ENCODE measurements at places on chromosomes 4 and X.
A peak's percentile ranks its signal among the peaks of the same experiment; 100 is the strongest.

- no peak for DNase-seq
These were observed 26.7 kb downstream of the GEMIN8 start for GRCh38 chrX:14003028-14003427.

DNA sequence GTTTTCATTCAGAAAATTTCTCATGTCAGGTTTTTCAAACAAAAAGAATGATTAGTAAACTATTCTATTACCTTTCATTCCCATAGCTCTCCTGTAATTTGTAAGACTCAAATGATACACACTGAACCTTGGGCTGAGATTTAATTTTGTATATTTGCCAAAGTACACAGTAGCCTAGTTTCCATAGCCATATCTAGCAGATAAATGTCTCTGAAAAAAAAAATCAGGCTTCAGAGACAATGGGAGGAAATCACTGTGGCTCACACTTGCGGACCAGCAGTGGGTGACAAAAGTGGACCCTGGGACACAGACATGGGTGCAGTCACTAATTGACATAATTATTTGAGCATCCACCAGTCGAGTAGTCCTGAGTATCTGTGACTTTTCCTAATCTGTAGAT lies 46.6 kb downstream of the MAOA start:
- DNase-seq, result no peak

DNA sequence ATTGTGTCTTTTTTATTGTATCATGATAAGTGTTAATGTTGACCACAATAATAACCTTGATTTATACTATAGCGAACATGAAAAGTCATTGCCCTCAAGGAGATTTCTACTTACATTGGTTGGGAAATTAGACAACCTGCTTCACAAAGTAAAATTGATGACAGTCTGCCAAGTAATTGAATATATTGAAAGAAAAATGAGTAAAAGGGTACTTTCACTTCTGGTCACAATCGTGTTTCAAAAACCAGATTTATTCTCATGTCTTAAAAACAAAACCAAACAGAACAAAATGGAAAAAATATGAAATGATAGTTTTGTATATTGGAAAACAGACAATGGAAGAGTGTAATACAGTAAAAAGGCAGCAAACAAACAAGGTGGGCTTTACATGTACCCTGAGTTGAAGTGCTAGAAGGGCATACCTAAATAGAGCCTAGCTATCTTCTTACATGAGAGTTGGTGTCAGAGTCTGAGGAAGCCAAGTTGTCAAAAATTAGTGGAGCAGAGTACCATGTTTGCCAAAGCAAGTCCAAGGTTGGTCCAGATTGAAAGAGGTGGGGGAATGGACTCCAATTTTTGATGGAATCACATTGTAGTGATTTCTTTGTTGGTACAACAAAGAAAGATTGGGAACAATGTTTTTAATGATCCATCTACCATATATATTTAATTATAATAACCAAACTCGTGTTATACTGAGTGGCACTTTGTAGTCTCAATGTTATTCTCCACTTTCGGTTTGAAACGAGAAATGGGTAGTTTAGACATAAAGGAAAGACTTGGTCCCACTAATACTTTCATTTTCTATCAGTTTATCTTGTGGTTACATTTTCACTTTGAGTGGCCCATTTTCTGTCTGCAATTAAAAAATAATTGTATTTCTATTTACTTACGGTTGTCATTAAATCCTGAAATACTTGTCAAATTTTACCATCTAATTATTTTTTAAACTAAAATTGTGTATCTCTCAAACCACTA lies 775.6 kb downstream of the STIM2 start:
- no peak for DNase-seq

GRCh38 chr4:20311856-20312255 lies 60.2 kb downstream of the SLIT2 start:
- no peak for DNase-seq

DNA sequence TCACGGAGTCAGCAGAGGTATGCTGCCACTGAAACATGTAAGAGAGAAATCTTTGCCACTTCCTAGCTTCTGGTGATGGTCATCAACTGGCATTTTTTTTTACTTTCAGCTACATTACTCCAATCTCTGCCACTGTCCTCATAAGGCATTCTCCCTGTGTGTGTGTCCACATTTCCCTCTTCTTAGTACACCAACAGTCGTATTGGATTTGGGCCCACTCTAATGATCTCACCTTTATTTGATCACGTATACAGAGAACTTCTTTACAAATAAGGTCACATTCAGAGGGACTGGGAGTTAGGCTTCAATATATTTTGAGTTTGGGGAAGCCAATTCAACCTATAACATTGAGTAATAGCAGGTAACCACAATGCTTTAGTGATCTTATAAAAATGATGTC lies 649.1 kb downstream of the GRID2 start:
- no peak for DNase-seq

DNA sequence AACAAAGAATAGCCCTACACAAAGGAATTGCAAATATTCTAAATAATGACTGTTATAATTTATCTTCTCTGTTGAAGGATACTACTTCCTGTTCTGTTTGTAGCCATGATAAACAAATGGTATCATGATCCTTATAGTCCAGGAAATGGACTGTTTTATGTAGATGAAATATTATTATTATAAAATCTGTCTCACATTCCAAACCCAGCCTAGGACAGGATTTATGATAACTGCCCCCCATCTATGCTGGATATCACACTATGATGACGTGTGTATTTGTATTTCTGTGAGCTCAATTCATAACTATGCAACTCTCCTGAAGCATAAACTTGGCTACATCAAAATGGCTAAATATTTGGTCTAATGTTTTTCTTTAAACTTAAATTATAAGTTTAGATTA lies 21.3 kb downstream of the DMD start:
- no peak for DNase-seq

GRCh38 chr4:65023883-65024670 lies 614.8 kb upstream of the TECRL start:
- no peak for DNase-seq

- DNase-seq, result no peak
These were observed 403.7 kb downstream of the MID1IP1 start for GRCh38 chrX:39204945-39205344.

DNA sequence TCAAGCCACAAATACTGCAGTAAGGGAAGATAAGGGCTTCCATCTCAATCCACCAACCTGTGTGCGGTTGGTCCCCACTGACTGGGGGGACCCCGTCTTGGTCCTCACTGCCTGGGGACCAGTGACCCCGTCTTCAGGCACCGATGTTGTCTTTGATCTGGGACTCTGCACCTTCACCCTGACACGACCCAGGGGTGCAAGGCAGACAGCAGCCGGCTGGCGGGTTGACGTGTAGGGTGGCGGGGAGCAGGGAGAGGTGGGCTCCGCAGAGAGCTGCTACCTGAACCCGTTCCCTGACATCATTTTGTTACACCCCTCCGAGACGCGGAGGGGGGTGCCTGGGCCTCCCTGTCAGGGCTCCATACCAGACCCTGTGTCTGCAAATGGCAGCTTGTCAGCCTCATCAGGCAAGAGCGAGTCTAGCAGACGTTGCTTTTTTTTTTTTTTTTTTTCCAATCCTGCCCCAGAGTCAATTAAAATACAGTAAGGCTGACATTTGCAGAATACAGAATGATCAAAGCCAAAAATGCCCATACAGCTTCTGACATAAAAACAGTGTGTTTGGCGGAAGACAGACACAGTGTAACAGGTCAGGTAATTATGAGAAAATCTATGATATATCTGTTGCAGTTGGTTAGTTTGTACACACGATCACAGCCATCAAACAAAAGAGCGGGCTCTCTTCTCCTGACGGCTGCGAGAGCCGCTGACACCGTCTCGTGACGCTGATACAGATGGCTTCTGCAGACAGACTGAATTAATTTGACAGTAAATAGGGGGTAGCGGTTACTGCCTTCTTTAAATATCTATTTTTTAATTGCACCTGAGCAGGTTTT lies 118.6 kb downstream of the CRLF2 start:
- DNase-seq, result no peak

DNA sequence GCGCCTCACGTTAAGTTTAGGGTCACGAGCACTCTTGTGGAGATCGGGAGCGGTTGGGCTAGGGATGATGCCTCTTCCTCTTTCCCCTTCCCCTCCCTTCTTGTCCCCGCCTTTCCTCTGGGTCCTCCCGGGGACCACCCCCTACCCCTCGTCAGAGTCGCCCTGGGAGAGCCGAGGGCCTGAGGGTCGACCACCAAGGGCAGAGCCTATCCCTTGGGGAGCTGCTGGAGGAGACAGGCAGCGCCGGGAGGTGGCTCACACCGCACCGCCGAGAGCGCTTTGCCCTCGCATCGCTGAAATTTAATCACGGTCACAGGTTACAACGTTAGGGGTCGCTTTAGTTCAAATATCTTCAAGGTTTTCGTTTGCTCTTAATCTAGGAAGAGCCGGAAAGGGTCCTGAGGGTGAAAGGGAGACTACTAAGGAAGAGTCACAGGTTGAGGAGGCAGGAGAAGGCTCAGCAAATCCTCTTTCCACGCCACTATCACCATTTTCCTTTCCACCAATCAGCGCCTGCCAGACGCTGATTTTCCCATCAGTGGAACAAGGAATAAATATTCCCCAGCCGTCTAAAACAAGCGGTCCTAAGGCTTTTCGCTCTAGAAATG lies 528 bp upstream of the SNCA start:
- DNase-seq, result peak; percentile 3

DNA sequence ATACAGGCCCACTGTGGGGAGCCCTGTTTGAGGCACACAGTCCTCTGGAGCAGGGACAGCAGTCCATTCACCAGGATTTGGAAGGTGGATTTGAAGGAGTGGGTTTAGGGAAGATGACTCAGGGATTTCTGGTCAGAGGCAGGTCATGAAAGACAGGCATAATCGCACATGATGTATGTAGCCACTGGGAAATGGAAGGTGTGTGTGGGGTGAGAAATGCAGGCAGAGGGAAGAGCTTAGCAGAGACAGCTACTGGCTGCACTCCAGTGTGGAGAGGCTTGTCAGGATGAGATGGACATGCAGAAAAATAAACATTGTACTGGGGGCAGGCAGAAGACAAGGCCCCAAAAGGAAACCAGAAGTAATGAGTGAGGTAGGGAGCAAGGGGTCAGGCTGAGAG lies 85.2 kb upstream of the STS start:
- no peak for DNase-seq

- no peak for DNase-seq
These were observed 2.0 kb upstream of the PDK3 start for GRCh38 chrX:24463077-24463476.

DNA sequence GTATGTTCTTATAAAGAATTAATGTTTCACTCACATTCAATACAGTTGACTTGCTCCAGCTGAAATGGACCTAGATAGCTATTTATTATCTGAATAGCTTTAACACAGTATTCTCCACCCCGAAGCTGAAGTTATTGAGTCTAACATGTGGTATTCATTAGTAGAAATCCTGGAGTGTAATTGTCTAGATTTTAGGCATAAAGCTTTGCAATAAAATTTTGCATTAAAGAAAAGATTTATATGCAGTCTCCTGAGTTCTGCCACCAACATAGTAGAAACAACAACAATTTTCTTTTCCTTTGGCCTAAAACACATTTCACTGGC lies 90.2 kb upstream of the DCLK2 start:
- no peak for DNase-seq

GRCh38 chrX:154443479-154443910 lies 446 bp upstream of the FAM50A start:
- no peak for DNase-seq

GRCh38 chr4:16045687-16046086 lies 38.1 kb downstream of the PROM1 start:
- DNase-seq, result no peak

- DNase-seq, result no peak
These were observed 345.6 kb downstream of the RPA4 start for GRCh38 chrX:97229318-97229717.

- no peak for DNase-seq
These were observed 981 bp upstream of the PITX2 start for GRCh38 chr4:110623718-110624397.

GRCh38 chrX:37745835-37746217 lies 34.0 kb upstream of the CYBB start:
- DNase-seq, result no peak

DNA sequence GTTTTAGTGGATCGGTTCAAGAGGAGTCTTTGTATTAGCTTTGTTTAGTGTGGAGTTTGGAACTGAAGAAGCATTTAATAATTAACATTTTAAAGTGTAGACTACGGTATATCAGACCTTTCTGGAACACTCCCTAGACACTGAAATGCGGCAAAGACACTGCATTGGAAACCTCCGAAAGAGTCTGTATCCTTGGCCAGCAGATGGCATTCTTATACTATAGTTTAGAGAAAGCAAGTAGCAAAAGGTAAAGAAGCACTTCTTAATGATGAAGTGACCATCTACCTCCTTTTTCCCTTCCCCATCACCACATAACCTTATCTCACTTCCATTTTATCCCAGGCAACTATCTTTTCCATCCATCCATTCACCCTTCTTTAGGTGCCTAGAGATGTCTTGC lies 7.6 kb downstream of the FABP2 start:
- peak; percentile 4 for DNase-seq

DNA sequence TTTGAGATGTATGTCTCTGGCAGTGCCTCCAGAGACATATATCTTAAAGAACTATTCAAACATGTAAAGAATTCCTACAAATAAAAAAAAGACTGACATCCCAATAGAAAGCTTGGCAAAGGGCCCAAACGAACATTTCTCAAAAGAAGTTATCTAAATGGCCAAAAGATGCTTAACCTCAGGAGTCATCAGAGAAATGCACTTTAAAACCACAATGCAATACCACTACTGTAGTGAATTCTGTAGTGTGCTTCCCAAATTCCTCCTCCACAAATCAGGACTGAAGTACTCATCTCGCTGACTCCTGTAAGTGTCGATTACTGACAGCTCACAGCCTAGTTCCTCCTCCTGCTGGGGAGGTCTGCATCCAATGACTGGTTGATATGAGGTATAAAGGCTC lies 129.0 kb upstream of the MAMLD1 start:
- DNase-seq, result no peak

GRCh38 chrX:153612413-153612812 lies 13.5 kb upstream of the CCNQ start:
- no peak for DNase-seq

GRCh38 chrX:112083624-112084326 lies 1.2 kb upstream of the TRPC5 start:
- no peak for DNase-seq

DNA sequence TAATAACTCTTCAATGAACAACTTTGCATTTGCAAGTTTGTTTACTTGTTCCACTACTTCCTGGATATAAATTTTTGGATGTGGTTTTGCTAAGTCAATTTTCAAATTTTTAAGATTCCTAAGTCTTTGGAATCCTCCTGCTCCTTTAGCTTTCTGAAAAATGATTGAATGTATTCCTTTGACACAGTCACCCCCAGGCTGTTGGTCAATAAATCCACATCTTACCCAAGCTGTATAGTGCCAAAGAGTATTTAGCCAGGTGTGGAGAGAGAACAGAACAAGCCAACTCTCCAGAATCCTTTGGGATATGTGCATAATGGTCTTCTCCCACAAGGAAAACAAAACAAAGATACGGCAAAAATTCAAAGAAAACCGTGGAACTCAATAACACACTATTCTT lies 56.9 kb upstream of the INTU start:
- DNase-seq, result no peak
